Cerebellar nuclear complex (tissue), 1 donor: ENCODE measurements at places on chromosomes 11 and 22.
A peak's percentile ranks its signal among the peaks of the same experiment; 100 is the strongest.

DNA sequence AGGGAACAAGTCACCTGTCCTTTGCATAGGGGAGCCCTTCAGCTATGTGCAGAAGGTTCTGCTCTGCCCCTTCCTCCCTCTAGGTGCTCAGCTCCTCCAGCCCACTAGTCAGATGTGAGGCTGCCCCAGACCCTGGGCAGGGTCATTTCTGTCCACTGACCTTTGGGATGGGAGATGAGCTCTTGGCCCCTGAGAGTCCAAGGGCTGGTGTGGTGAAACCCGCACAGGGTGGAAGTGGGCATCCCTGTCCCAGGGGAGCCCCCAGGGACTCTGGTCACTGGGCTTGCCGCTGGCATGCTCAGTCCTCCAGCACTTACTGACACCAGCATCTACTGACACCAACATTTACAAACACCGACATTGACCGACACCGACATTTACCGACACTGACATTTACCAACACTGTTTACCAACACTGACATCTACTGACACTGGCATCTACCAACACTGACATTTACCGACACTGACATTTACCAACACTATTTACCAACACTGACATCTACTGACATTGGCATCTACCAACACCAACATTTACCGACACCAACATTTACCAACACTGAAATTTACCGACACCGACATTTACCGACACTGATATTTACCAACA, 71.9 kb upstream of the PPP6R3 start:
- no peak for DNase-seq

GRCh38 chr11:65624931-65625627, 9.5 kb downstream of the PCNX3 start:
- no peak for DNase-seq

DNA sequence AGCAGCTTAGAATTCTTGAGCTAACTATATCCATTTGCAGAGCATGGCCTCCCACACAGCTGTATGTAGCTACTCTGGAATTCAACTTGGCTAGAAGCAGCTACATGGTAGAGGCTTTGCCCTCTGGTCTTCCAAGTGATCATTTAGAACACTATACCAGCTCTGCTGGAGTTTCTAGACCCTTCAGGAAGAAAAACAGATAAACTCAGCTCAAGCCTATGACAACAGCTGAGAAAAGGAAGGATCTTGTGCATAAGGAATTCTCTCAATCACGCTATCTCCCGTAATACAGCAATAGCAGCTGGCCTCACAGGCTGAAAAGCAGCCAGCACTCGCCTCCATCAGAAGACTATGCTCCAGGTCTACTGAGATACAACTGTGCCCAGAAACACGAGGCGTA, 50.6 kb upstream of the APOA1 start:
- no peak for DNase-seq

DNA sequence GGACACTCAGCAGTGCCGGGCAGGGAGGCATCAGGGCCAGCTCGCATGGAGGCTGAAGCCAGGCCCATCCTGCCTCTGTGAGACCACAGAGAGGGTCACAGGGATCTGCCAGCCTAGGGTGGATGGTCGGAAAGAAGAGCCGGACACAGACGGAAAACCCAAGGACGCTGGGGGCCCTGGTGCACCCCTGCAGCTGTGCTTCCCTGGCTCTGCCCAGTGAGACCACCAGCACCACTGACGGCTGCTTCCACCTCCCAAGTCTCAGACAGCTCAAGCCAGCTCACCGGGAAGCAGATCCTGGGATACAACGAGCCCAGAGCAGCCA, 42.2 kb downstream of the SHISAL1 start:
- DNase-seq = no peak

GRCh38 chr11:95081412-95081811, 8.2 kb upstream of the ENDOD1 start:
- no peak for DNase-seq

DNA sequence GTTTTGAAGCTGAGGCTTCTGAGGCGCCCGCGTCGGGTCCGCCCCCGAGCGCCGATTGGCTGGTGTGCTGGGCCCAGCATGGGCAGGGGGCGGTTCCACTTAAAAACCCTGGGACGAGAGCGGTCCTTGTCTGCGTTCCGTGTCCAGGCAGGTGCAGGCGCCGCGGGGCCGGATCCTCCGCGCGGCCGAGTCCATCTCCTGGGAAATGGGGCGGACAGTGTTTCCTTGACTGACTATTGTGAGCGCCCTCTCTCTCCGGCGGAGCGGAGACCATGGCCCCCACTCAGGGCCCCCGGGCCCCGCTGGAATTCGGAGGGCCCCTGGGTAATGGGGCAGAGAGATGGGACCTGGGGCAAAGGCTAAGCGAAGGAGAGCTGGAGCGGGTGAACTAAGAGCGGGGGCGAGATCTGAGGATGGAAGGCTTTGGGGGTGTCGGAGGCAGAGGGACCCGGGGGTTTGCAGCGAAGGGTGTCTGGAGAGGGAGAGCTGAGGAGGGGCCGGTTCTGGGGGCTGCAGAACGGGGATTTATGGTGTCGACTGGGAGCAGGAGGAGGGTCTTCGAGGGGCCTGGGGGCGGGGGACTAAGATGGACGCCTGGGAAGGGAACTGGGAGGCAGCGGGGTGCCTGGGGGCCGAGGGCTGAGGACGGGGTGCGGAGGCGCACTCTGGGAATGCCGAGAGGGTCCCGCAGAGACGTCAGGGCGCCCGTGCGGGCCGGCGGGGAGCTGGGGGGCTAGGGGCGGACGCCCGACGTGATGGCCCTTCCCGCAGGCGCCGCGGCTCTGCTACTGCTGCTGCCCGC, at the start of gene TM7SF2:
Gene TM7SF2, plus strand, starts transcription at position 129 of the 802 bp plus-strand sequence. Its CDS starts 144 bp downstream, at position 273.
- DNase-seq = peak; percentile 68

DNA sequence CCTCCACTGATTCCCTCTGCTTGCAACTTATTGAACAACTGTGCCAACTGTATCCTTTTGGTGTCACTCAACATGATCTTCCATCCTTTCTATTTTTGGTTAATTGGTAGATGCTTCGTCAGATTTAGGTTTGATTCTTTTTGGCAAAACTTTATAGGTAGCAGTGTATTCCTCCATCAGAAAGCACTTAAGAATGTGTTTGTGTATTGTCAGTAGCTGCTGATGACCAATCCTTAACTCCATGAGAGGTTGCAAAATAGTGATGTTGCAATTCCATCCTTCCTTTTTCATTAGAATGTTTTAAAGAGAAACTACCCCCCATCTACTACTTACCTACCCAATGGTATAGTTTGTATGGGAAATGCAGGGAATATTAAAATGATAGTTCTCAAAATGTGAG, 22.1 kb downstream of the FAM76B start:
- no peak for DNase-seq
